ENCODE measurements at places on chromosomes 7 and 10.
A peak's percentile ranks its signal among the peaks of the same experiment; 100 is the strongest.

DNA sequence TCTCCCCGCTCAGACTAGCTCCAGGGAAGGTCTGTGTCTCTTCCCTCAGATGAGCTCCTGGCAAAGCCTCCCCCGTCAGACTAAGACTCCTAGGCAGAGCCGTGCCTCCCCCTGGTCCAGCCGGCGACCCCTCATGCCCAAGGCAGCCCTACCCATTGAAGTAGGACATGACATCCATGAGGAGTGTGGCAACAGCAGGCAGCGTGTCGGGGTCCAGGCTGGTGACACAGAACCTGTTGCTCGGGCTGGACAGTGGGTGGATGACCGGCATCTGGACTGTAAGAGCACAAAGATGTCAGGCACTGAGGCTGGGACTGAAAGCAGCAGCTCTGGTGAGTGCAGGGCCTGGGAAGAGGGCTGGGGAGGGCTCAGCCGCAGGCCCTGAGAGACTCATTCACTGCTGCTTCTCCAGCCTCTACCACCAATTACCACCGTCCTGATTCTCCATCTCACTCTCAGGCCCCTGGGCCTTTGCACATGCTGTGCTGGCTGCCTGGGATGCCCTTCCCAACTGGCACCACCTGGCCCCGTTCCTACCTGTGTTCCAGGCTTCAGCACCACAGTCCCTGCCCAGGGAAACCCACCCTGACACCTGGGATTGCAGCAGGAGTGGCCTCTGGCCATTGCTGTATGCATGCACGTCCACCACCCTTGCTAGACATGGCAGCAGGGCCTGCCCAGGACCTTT, 2.8 kb downstream of the PVRIG start:
- DNase-seq = no peak

GRCh38 chr10:36441557-36441956, 683.8 kb upstream of the ANKRD30A start:
- DNase-seq = no peak

- no peak for DNase-seq
These were observed 19.9 kb downstream of the IDE start for GRCh38 chr10:92553959-92554358.

- DNase-seq = no peak
These were observed 38.7 kb downstream of the NRF1 start for GRCh38 chr7:129650056-129650758.

DNA sequence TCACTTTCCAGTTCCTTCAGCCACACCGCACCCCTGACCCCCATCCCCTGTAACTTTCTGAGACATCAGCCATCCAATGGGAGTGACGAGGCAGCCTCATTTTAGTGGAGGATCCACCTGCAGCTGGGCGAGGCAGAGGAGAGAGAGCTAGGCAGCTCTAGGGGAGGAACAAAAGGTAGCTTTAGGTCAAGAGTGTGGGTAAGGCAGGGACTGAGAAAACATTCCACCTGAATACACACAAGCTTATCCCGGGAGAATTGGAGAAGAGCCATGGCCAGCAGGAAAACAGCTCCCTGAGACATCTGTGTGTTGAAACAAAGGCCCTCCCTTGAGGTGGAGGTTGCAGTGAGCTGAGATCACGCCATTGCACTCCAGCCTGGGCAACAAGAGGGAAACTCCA, 6.7 kb upstream of the KLRG2 start:
- DNase-seq = peak; percentile 94

Data from NCI-H2029 treated with DMSO at 0.1 percent for 48 hours (cell line).